ENCODE measurements at places on chromosomes 12 and 14.

DNA sequence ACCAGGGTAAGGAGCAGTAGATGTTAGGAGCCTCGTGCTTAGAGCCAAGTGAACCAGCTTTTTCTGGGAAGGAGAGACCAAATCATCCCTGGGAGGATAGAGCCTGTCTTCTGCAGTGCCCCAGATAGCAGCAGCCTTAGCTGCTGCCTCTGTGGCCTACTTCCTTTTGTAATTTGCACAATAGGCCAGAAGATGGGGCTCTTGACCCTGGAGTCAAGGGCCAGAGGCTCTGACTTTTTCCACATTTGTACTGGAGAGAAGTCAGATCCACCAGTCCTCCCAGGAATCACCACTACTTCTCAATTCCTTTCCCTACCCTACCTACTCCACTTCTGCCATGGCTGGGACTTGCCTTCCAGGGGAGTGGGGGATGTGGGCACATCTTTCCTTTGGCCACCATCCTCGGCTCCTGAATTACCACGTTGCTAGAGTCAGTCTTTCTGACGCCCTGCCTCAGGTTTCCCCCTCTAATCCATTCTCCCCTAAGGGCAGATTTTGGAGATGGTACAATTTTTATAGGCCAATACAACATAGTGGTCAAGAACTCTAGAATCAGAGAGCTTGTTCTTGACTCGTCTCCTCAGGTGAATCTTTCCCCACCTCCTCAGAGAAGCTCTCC is 3.3 kb upstream of the SLC4A8 start:
- DNase-seq, result peak; percentile 54

DNA sequence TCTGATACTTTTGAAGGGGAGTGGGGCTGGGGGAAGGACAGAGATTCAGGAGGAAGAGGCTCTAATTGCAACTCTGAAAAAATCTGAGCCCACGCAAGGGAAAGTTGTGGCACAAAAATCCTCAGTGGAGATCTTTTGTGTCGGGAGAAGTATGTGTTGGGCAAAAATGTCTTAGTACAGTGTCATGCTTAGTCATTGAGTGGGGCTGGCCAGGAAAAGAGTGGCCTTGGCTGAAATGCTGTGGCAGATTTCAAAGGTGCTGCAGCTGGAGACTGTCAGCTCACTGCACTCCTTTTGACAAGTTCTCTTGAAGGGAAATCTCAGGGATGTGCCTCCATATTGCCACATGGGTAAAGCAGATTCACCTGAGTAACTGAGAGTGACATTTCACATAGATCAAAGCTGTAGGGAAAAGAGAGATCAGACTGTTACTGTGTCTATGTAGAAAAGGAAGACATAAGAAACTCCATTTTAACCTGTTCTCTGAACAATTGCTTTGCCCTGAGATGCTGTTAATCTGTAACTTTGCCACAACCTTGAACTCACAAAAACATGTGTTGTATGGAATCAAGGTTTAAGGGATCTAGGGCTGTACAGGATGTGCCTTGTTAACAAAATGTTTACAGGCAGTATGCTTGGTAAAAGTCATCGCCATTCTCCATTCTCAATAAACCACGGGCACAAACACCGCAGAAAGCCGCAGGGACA is 36.0 kb upstream of the GLIPR1 start:
- no peak for DNase-seq

DNA sequence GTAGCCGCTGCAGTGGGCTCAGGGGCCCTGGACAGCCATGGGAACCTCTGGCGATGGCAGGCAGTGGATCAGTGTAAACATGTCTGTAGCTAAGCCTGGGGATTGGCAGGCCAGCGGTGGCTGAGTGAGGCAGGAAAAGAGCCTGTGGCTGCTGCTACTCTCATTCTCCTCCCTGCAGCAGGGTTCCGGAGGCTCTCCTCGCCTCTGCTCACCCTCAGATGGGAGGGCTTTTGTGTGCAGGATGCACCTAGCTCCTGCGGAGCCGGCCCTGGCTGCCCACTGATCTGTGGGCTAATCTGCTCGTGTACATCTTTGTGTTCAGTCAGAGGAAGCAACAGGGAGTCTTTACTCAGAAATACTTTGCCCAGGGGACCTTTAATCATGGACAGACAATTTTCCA is 59.5 kb downstream of the GALNT8 start:
- no peak for DNase-seq

DNA sequence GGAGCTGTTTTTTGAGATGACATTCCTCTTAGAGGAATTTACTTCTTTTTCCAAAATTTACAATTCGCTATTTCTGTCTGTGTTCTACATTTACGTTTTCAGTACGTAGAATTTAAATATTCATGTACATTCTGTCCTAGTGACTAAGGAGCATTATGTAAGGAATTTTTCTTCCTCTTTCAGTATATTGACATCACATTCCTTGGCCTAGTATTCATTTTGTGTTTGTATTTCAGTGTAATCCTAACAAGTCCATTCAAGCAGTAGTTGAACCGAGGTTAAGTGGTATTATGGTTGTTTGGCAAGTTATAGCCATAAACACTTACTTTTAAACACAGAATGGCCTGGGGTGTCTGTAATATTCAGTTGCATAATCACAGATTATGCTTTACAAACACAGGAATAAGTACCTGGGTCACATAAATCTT is 465.2 kb downstream of the PCNX1 start:
- DNase-seq, result no peak

GRCh38 chr14:102503641-102504327 is 5.8 kb downstream of the ANKRD9 start:
- DNase-seq, result no peak

DNA sequence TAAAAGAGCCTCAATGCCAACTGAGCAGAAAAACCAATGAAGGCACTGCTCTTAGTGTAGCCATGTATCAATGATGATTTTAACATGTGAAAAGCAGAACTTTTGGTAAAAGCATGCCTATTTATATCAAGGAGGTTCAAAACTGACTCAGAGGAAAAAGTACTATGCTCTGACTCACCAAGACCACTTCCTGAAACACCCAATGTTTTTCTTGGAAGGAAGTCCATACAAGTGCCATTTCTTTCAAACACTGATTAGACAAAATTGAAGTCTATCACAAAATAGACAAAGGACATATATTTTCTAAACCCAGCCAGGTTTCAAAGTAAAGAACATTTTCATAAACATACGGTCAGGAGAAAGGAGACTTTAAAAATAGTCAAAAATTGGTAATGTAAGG is 88.6 kb downstream of the EPS8 start:
- no peak for DNase-seq

DNA sequence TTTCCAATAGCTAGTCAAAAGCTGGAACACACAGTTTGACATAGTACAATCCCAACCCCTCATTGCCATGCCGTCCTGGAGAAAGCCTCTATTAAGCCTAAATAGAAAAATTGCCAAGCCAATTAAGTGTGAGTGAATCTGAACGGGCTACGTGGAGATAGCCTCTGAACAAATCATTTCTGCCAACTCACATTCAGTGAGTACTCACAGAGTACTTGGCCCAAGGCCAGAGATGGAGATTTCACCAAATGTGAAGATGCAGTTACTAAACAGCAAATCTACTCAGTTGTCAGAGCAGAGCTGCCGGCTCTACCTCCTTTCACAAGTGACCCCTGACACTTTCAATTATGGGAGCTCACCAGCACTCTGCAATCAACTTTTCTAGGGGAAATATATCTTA is 350.0 kb downstream of the GALC start:
- DNase-seq, result no peak

- DNase-seq, result no peak
Observed at GRCh38 chr12:131413471-131413870, 297.4 kb upstream of the SFSWAP start.

DNA sequence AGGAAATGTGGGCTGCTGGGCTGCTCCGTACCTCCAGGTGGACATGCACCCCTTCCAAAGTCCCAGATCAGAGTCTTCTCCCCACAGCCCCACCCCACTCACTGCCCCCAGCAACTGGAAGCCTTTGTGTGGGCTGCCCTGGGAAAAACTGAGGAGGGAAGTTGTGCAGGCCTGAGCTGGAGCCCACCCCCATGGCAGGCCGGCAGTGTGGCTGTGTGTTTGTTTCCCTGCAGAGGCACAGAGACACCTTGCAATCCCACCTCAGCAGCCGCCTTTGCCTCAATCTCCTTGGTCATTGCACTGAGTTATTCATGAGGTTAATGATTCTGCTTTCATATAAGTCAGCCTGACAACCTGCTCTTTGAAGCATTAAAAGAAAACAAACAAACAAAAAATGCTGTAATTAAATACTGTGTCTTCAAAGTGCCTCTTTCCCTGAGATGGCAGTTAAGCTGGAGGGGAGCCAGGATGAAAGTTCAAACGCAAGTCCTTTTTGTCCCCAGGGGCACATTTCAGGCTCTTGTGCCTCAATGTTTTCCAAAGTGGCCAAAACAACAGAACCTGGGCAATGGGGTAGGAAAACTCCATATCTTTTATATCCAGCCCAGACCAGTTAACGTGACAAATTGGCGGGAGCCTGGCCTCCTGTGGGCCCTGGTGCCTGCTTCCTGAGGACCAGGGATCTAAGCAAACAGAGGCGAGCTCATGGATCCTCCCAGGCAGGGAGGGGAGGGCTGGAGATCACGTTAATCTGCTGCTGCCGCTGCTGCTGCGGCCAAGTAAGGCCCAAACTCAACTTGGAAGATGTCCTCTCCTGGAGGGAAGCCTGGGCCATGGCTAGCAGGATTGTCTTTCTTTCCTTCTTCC is 51.9 kb upstream of the TSPAN11 start:
- no peak for DNase-seq

DNA sequence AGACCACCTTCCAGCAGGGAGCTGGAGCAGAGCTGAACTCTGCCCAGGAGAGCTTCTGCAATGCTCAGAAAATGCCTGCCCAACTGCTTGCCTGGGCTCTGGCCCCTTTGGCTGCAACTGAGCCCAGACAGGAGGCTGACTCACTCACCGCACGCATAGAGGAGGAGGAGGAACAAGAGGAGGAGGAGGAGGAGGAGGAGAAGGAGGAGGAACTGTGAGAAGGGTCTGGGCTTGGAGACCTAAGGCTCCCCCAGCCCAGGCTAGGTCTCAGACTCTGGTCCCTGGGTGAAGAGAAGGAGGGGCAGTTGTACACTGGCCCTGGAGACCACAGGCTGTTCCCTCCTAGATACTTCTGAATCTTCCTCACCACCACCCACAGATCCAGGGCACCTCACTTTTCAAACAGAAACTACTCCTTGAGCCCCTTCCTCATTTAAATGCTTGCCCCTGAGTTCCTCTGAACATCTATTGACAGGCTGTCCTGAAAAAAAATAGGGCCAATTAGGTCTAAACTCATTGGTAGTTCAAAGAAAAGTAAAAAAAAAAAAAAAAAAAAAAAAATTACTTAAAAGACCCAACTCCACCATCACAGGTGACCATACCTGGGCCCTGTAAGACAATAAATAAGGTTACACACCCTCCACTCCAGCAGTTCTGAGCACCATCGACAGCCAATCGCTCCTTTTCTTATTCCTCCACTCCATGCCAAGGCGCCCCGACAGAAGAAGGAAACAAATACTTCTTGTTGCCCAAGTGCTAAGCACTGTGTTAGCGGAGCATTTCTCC is 674 bp downstream of the VDR start:
- no peak for DNase-seq

DNA sequence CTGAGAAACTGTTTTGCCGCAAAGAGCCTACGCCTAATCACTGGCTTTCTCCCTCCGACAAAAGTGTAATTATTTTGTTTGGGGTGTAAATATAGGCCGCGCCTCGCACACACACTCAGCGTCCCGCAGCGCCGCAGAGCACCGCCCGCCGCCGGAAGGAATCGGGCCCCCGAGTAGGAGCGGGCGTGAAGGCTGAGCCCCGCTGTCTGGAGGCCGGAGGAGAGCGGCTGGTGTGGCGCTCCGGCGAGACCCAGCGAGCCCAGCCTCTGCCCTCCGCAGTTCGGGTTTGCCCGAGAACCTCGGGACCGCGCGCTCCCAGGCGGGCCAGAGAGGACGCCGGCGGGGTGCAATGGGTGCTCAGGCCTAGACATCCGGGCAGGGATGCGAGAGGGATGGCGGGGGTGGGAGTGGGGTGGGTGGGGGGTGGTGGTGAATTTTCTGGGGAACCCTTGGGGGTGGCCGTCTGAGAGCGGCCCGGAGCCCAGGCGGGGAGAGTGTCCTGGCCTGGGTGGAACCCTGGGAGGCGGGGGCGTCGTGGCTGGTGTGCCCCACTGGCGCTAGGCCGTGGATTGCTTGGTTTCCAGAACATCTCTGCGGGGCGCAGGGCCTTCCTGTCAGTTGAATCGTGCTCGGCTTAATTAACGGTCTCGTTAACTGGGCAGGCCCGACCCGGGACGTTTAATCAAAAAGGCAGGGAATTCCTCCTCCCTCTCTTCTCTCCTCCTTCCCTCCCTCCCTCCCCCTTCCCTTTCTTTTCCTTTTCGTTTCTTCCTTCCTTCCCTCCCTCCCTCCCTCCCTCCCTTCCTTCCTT is 4.7 kb upstream of the LHX5 start:
- DNase-seq, result no peak

- DNase-seq, result no peak
Observed at GRCh38 chr12:29582677-29583272, 85.3 kb upstream of the OVCH1 start.

GRCh38 chr12:49288922-49289555 is 5.9 kb upstream of the PRPH start:
- DNase-seq, result no peak

DNA sequence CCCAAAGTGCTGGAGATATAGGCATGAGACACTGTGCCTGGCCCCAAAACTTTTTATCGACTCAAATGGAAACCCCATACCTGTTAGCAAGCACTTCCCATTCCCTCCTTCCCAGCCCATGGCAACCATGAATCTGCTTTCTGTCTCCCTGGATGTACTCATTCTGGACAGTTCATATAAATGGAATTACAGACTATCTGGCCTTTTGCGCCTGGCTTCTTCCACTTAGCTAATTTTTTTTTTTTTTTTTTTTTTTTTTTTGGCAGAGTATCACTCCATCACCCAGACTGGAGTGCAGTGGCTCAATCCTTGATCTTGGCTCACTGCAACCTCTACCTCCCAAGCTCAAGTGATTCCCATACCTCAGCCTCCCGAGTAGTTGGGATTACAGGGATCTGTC is 134.5 kb upstream of the MED13L start:
- no peak for DNase-seq

GRCh38 chr12:95615749-95616148 is 64.5 kb upstream of the USP44 start:
- no peak for DNase-seq

GRCh38 chr14:69559581-69560011 is 15.1 kb downstream of the CCDC177 start:
- DNase-seq, result no peak

GRCh38 chr14:71498212-71498611 is 434.0 kb upstream of the RGS6 start:
- no peak for DNase-seq
